ENCODE measurements at places on chromosomes 5 and 9.

DNA sequence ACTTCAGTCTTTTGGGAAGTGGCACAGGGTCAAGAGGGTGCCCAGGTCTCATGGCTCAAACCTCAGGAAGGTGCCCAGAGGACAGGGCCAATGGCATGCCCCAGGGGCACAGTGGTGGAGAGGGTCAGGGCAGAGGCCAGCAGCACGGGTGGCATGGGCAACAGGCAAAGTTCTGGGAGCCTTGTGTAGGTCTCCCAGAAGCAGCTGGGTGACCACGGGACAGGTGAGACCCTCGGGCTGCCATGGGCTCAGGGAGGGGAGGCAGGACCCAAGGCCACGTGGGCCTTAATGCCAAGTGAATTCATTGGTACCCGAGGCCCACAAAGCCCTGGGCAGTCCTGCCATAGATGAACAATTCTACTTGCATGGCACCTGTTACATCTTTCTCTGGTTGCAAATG is 72.4 kb upstream of the ADAMTS2 start:
- no peak for DNase-seq

DNA sequence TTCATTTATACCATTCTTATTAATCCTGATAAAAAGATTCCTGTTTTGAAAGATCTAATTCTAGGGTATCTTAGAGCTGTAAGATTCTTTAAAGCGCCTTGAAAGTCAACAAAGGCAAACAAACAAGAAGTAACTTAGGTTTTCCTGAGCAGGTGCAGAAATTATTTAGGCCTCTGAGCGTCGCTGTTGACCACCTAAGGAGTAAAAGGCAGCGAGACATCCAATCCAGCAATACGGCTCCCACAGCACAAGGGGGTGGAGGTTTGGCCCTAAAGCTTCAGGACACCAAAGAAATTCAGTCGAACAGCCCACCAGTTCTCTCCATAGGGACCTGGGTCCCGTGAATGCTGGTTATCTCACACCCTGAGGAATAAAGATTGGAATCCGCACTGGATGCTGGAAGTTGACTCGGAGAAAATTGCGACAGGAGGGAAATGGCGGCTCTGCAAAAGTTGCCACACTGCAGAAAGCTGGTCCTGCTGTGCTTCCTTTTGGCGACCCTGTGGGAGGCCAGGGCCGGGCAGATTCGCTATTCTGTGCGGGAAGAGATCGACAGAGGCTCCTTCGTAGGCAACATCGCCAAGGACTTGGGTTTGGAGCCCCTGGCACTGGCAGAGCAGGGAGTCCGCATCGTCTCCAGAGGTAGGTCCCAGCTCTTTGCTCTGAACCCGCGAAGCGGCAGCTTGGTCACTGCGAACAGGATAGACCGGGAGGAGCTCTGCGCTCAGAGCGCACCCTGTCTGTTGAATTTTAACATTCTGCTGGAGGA is at the start of gene PCDHGA2:
Gene PCDHGA2 (plus strand): TSS at position 223 of the 769 bp plus-strand sequence.
- peak; percentile 12 for DNase-seq

DNA sequence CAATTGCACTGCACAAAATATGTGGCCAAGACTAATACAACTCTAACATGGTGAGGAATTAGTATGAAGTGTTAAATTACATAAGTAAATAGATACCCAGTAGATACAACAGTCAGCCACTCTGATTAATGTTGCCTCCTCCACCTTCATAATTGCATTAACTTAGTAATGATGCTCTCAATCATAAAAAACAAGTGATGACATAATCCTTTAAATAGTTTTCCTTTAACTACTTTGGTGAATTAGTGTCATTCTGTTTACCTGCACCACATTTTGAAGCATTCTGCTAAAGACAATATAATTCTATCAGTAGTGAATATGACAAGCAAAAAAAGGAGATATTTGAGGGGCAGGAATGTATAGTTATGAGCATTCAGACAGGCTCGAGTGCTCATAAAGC is 265.9 kb upstream of the SLC24A2 start:
- DNase-seq, result no peak

DNA sequence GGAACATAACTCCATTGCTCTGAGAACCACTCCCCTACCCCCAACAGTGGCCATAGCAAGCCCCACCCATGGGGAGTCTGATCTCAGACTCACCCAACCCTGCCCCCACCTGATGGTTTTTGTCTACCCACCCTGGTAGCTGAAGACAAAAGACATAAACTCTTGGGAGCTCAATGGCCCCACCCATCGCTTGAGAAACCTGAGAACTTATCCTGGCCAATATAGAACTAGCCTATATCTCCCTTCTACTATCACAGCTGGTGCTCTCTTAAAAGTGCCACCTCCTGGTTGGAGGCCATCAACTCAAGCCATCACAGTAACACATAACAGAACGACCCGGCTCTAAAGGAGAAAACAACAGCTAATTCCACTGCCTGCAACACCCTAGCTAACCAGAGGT is 47.9 kb upstream of the SNAPC3 start:
- no peak for DNase-seq

GRCh38 chr5:32646061-32646969 is 61.0 kb downstream of the SUB1 start:
- no peak for DNase-seq

DNA sequence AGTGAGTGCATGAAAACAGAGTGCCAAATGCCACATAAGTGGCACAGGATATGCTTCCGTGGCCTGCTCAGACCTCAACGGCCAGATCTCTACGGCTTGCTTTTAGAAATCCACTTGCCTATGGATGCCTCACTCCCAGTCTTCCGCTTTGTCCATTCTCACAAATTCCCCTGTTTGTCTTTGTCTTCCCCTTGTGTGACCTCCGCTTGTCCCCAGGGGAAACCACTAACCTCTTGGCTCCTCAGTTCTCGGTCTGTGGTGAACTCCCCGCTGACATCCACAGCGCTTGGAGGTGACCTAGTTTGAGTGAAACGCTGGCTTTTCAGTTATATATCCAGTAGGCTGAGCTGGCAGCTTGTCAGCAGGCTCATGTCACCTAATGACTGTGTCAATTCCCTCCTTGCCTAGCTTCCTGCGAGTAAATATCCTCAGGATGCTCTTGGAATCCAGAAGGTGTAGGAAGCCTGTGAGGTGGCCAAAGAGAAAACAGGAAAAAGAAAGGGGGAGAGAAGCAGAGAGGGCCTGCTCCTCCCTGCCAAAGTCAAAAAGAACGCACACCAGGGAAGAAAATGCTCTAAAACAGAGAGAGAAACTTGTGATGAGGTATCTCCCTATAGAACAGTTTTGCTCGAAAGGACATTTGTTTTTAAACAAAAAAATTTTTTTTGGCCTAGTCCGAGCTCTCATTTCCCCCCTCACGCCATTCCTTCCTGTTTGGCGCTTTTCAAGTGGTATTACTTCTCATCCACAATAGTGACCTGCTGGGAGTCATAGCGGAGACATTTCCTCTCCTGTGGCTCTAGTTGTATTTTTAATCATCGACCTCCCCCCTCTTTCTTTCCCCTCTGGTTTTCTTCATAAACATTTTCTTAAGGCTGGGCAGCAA is 101.6 kb upstream of the SPRY4 start:
- peak; percentile 33 for DNase-seq

DNA sequence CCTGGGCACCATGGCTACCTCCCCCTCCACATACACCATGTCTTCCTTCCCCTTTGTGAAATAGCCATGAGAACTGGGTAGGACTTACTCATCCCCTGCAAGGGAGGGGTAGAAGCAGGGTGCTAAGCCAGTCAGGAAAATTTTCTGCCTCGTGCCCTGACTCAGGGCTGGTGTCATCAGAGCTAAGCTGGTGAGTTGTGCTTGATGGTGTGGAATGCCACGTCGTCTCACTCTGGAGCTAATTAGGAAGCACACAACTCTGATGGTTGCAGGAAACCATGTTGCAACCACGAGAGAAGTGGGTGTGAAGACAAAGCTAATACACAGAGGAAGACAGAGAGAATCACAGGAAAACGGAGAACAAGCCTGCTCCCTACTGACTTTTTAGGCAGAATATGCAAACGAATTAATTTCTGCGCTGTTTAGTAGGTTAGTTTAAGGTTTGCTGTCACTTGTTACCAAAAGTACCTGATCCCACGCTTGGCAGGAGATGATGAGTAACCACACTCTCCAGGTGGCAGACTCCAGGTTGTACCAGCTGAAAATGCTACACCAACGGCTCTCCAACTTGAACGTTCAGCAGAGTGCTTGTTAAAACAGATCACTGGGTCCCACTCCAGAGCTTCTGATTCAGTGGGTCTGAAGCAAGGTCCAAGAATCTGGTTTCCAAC is 54.5 kb downstream of the STK10 start:
- no peak for DNase-seq

DNA sequence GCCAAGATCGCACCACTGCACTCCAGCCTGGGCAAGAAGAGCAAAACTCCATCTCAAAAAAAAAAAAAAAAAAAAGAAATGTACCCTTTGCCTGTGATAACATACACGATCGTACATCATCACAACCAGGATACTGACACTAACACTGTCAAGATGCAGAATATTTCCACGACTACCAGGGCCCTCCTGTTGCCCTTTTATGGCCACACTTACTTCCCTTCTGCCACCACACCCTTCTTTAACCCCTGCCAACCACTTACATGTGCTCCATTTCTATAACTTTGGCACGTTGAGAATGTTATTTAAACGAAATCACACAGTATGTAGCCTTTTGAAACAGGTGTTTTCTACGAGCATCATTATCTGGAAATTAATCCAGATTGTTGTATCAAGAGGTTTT is 69.0 kb upstream of the OTULINL start:
- no peak for DNase-seq

DNA sequence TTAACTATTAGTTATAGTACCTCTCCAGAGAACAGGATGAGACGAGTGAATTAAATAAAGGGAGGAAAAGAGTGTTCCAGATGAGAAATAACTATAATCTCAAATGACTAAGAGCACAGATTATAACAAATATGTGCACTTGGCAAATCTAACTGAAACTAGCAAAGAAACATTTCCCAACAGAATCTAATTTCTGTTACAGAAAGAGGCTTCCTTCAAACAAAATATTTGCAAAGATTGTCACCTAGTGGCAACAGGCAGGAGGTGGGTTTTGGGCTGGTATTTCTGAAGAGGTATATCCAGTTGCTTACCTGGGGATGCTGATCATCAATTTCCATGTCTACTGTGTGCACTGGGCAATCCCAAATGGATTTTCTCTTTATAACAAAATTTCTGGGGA is 5.6 kb upstream of the SPDL1 start:
- DNase-seq, result no peak

GRCh38 chr5:99368726-99369125 is 439.9 kb upstream of the CHD1 start:
- no peak for DNase-seq

DNA sequence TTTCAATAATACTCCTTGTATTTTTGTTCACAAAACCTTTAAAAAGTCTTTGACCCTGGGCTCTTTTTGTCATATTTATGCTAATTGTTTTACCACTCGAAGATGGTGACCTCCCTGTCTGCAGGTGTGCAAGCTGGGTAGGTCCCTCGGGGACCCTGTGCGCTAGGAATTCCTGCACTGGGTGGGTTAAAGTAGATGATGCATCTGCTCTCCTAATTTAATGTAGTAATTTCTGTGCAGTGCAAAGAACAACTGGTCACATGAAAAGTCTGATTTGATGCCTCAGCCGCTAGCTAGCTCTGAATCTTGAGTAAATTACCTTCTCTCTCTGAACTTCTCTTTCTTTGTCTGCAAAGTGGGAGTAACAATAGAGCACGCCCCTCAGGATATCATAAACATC is 139.1 kb upstream of the OTULINL start:
- no peak for DNase-seq

DNA sequence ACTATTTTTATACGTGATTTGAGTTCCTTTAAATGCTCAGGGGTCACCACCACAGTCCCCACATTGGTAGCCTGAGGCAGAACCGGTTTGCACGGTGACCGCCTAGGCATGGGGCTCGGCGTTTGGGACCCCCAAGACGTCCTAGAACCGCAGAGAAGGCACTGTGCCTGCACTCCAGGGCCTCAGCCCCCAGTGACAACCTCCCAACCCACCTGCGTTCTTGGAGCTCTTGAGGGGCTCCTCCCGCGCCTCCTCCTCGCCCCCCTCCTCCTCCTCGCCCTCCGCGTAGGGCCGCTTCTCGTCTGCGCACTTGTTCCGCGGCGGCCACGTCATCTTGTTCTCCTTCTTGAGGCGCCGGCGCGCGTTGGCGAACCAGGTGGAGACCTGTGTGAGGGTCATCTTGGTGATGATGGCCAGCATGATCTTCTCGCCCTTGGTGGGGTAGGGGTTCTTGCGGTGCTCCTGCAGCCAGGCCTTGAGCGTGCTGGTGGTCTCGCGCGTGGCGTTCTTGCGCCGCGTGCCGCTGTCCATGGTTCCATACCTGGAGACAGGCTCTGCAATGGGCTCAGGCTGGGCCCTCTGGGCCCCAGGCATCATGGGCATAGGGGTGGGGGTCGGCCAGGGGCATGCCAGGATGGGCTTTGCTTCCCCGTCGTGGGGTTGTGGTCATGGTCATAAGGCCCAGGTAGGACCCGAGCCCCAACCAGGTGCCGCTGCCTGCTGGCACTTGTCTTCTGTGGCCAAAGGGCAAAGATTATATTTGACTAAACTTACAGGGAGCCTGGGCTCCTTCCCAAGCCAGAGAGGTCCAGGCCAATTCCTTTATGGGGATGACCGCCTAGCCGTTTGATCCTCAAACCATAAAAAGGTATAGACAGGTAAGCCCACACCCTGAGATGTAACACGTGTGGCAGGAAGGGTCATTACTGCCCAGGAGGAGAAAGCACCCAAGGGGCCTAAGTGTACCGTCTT is 3.1 kb downstream of the IRX4 start:
- DNase-seq, result no peak

- DNase-seq, result no peak
Measured at GRCh38 chr5:124071039-124071438, 559.1 kb downstream of the CSNK1G3 start.

DNA sequence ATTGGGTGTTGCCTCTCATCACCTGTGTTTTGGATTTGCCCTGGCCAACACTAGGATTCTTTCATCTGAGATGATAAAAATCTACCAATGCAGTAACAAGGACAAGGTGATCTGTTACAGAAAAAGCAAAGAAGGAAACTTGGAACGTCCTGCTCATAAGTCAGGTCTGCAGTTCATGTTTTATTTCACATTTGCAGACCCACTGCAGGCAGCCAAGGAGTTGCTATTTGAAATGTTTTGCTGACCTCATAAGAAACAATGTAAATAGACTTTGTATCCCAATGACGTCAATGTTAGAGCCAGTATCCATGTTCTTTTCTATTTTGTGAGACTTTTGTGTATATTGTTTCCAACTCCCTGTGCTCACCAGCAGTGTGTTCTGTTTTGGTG is 312.9 kb downstream of the DEPDC1B start:
- no peak for DNase-seq

Measured in urothelium cell line (cell line).